ENCODE measurements at places on chromosomes 4 and X.
A peak's percentile ranks its signal among the peaks of the same experiment; 100 is the strongest.

- DNase-seq: no peak
Measured at GRCh38 chr4:74364256-74364651, 691 bp upstream of the EREG start.

GRCh38 chrX:111652719-111653118 is 28.3 kb upstream of the ALG13 start:
- DNase-seq: no peak

DNA sequence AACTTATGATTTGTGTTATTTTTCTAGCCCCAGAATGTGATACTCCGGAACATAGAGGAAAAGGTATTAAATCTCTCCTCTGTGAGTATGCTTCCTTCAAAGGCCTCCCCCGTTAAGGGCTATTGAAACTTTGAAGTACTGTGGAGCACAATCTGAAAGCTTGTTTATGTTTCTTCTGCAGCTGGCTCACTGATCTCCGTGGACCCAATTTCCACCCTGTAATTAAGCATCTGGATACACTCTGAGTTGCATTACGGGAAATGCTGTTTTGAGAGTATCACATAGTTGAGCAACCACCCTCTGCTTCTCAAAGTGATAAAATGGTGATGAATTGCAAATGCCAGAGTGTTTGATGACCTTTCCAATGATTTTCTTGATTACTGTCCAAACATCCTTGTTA is 296.8 kb upstream of the PABPC5 start:
- DNase-seq: no peak

DNA sequence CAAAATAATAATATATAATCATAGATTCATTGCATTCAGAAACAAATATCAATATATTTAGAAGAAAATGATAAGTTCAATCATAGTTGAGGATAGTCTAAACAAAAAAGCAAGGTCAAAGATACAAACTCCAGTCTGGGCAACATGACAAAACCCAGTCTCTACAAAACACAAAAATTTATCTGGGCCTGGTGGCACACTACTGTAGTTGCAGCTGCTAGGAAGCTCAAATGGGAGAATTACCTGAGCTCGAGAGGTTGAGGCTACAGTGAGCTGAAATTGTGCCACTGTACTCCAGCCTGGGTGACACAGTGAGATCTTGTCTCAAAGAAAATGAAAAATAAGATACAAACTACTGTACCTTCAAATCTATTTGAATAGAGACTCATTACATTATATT is 52.7 kb upstream of the ANXA10 start:
- no peak for DNase-seq

DNA sequence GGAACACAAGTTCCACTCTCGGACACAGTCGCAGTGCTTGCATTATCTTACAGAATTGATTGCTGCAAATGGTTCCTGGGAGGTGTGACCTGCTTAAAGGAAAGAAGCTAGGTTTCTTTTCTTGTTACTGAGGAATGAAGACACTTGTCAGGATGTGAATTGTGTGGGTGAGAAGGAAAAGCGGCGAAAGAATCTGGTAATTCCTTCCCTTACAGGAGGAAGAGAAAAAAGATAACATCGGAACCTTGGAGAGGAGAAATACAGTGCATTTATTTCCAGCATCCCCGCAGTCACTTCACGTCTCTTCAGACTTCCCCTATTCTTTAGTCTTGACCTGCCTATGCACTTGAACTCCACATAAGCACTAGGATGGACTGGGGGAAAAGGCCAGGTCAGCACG is 389 bp upstream of the CCSER1 start:
- DNase-seq: no peak

- DNase-seq: no peak
Measured at GRCh38 chr4:55458164-55458563, 62.4 kb downstream of the TMEM165 start.

DNA sequence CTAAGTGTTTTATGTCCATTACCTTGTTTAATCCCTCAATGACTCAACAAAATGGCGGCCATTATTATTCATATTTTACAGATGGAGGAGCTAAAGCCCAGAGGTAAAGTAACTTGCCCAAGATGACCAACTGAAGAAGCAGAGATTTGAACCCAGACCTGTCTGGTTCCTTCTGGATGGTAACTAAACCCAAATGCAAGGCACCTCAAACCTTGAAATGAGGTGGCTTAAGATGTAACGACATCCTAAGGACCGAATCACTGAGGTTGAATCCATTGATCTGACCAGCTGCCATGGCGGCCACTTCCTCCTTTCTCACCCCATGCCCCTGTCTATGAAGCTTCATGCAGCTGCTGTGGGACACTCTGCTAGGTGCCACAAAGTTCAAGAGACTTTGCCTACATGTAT is 932 bp downstream of the TLR10 start:
- DNase-seq: no peak

- DNase-seq: no peak
Measured at GRCh38 chr4:180423712-180424057, 1819.5 kb upstream of the TENM3 start.

DNA sequence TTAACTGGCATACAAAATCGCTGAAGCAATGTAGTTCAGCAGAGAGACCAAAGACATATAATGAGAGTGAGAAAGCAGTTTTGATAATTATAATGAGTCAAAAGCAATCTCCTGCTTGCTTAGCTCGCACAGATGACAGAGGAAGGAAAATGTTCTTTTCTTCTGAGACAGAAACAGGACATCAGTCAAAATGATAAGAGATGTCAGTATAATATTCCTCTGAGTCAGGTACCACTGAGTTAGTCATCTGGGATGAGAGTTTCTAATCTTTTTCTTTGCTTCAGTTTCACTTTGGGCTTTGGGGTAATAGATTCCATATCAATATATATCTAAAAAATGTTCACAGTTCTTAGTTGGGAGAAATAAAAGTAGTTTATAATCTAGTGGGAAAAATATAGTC is 387.2 kb downstream of the PCDH7 start:
- DNase-seq: no peak

- DNase-seq: no peak
Measured at GRCh38 chrX:41122664-41123257, 37.5 kb downstream of the USP9X start.

DNA sequence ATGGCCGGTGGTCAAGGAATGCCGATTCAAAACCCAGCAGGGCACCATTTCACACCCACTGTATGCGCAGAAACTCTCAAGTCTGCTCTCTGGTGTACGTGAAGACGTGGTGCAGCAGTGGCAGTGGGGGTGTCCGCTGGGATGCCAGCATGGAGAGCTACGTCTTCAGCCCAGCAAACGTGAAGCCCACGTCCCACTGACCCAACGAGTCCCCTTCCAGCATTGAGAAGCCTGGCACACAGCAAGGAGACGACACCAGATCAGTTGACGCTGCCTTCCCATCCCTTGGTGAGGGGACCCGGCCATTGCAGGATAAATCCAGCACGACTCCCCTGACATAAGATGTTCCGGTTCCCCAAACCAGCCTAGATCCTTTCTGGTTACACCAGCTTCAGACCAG is 2.2 kb upstream of the PLXNB3 start:
- DNase-seq: no peak

DNA sequence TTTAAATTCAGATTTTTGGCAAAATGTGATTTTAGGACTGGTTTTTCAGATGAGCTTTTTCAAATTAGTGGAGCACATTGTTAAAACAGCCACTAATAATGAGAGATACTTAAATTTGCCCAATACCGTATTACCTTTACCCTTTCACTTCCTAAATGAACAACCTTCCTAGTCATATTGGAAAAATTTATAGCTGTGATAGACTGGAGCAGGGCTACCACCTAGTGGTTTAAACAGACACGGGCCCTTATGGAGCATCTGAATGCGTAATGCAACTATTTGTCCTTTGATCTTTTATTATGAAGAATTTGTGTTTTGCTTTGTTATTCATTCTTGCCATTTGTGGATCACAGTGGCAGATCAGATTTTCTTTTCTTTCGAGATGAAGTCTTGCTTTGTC is 72.7 kb downstream of the KDM6A start:
- peak; percentile 23 for DNase-seq

DNA sequence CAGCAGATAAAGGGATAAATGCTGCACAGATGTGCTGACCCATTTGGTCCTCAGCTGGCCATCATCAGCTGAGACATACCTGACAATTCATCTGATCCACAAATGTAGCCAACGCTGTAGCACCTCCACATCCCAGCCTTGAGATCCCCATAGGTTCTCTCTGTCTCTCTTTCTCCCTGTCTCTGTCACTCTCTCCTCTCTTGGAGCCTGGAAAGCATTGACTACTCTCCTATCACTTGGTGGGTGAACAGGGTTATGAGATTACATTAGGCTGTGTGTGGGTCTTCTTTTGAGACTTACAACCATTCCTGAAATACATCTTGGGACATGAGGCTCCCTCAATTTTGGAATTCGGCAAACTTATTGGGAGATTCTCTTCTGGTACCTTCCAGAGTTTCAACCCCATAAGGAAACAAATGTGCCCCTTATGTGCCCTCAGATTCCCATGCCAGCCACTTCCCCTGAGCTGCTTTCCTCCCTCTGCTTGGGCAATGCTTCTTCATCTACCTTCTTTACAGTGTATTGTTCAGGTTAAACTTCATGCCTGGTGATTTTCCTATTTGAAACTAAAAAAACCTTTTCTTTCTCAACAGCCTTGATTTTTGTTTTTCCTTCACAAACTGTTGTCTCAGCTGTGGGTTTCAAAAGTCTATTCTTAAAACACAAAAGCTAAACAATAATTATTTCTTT is 29.1 kb upstream of the FGF2 start:
- DNase-seq: no peak

DNA sequence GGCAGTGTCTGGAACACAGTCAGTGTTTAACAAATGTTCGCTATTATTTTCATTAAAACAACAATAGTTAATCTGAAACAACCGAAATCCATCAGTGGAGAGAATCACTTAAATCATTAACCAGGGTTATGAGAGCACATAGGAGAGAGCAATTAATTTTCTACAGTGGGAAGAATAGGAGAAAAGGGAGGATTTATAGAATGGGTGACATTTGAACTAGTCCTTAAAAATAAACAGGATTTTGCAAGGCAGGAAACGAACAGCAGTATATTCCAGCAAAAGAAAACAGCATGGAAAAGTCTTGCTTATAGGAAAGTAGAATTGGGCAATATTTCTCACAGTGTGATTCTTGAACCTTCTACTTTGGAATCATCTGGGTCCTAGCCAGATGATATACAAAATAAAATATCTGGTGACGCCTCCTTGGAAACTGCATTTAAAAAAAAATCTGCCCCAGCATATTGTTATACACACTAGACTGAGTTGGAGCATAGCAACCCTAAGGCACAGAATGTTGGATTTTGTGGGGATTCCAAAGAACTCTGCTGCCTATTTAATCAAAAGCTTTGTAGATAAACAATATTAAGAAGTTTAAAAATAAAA is 56.1 kb downstream of the INTS12 start:
- no peak for DNase-seq

DNA sequence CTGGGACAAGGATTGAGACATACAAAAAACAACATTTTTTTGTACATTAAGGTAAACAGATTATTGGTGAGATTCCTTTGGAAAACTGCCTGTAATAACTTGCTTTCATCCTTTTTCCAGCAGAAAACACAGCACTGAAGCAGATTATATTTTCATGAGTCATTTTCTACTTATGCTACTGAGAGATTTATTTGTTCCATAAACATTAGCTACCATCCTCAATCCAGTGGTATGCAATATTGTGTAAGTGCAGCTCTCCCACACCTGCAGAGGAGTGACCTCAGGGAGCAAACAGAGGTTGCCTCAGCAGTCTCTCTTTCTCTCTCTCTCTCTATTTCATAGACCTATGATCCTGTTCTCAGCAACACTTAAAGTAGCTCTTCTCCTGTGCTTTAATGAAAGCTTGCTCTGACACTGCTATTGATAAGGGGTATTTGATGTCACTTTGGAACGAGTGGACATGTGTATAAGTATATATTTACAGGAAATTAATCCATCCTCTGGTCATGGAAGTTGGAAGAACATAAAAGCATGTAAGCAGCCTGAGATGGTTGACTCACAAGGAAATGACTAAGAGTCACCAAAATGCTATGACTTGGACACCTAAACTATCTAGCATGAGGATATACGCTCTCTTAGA is 163.7 kb upstream of the SPANXC start:
- no peak for DNase-seq
